SHP77 (cell line): ENCODE measurements at places on chromosomes 4 and X.

- no peak for DNase-seq
Measured at GRCh38 chrX:11129534-11130105, 18.5 kb downstream of the HCCS start.

DNA sequence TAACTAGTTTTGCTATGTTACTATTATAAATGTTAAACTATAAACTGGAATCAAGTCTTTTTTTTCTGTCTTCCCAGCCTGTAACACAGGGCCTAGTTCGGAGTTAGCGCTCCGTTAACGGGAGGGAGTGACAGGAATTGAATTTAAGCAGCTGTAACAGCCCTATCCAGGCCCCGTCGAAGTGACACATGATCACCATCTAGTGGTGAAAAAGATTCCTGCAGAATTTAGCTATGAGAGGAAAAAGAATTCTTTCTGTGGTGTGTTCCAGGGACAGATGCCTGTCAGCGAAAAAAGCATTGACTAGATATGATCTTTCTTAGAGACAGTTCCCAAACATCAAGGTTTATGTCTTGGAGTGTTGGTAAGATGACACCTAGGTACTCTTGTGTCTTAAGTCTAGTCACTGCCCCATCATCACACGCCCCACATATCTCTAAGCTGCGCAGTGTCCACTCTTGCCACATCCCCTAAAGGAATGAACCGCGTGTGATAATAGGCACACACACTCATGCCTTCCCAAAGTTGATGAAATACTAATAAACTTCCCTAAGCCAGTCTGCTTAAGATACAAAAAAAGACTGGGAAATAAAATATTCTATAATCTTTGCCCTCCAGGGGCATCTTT is 2.1 kb downstream of the GAB3 start:
- DNase-seq, result peak; percentile 13

GRCh38 chrX:23883737-23884354 is 23.9 kb downstream of the APOO start:
- DNase-seq, result no peak

- peak; percentile 0 for DNase-seq
Measured at GRCh38 chrX:39242187-39242586, 440.9 kb downstream of the MID1IP1 start.
